ENCODE measurements at places on chromosomes 1 and 21.

DNA sequence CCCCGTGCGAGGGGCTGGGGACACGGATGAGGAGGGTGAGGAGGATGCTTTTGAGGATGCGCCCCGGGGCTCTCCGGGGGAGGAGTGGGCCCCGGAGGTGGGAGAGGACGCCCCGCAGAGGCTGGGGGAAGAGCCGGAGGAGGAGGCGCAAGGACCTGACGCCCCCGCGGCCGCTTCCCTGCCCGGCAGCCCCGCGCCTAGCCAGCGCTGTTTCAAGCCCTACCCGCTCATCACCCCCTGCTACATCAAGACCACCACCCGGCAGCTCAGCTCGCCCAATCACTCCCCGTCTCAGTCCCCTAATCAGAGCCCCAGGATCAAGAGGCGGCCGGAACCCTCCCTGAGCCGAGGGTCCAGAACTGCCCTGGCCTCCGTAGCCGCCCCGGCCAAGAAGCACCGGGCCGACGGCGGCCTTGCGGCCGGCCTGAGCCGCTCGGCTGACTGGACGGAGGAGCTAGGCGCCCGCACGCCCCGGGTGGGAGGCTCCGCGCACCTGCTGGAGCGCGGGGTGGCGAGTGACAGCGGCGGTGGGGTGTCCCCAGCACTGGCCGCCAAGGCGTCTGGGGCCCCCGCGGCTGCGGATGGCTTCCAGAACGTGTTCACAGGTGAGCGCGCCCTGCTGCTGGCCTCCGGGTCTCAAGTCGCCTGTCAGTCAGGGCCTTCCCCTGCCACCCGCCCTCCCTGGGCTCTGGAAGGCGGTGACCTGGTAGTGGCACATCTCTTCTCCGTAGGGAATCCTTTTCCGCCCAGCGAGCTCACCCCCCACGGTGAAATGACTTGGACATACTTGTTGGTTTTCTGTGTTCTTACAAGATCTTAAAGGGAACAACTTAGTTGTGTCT, 1.7 kb downstream of the FMN2 start:
- no peak for DNase-seq

DNA sequence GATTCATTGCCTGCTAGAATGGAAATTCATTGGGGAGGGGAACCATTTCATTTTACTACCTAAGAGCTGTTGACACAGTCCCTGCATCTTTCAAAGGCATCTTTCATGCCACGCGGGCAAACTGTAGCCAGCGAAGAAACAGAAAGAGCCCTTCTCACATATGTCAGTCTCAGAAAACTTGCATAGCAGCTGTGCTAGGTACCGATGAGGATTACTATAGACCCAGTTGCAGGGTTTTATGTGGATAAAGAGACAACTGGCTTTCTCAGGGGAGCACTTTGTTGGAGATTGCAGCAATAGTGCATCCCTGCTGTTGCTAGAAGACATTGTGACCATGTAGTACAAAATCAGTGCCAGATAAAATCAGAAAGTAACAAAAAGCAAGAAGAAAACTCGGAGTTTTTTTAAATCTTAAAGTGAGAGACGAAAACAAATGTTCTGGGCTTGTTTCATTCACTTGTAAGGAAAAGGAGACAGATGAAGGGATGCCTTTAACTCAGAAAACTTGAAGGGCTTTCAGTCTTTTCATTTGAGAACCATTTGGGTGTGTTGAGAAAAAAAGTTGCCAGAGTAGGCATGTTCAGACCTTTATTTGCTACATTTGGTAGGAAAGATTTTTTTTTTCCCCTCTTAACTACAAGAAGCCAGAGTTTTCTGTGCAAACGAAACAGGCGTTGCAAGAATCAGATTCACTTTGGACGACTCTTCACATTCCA, 804.1 kb downstream of the USP25 start:
- no peak for DNase-seq

DNA sequence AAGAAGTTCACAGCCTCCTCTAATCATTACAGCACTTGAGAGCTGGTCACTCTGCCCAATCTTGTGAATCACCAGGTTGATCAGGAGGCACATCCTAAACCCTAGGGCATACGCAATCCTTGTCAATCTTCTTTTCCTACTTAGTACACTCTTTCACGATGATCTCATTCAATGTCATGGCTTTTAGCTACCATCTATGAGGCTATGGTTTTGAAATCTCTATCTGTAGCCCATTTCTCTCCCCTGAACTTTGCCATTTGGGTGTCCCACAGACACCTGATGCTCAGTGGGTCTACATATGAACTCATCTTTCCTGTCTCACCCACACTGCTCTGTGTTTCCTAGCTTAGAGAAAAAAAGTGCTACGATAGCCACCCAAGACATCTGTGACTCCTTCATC, 1.9 kb upstream of the MED18 start:
- no peak for DNase-seq

- DNase-seq, result no peak
Measured at GRCh38 chr1:226444901-226445300, 37.0 kb upstream of the PARP1 start.

GRCh38 chr1:60895701-60896100, 186.7 kb upstream of the NFIA start:
- no peak for DNase-seq

DNA sequence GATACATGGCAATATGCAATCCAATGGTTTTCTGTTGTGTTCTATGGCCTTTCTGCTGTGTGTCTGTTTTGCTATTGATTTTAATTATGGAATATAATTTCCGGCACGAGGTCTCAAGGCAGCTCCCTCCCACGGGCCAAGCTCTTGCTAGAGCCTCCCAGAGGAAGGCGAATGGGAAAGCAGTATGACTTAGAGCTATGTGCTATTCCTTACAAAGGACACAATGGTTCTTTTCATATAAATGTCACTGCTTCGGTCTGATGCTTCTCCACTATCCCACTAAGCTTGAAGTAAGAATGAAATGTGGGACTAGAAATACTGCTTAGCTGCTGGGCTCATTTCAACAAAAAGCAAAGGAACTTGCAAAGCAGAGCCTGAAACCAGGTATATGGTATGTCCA, 322.2 kb upstream of the BEND5 start:
- no peak for DNase-seq

DNA sequence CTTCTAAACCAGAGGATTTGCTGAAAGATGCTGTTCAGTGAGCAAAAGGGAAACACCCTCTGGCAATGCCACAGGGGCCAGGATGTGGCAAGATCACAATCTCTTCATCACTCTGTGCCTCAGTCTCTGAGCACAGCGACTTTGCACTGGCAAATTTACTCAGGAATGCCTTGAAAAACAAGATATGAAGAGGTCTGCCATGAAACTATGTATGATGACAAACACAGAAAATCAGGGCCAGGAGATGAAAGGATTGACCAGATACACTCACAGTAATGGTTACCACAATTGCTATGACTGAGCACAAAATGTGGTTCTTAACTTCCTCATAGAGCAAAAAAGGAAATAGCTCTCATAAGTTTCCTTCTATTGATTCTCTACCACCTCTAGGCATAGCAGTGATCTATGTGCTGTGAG, 5.8 kb downstream of the TTC13 start:
- no peak for DNase-seq

DNA sequence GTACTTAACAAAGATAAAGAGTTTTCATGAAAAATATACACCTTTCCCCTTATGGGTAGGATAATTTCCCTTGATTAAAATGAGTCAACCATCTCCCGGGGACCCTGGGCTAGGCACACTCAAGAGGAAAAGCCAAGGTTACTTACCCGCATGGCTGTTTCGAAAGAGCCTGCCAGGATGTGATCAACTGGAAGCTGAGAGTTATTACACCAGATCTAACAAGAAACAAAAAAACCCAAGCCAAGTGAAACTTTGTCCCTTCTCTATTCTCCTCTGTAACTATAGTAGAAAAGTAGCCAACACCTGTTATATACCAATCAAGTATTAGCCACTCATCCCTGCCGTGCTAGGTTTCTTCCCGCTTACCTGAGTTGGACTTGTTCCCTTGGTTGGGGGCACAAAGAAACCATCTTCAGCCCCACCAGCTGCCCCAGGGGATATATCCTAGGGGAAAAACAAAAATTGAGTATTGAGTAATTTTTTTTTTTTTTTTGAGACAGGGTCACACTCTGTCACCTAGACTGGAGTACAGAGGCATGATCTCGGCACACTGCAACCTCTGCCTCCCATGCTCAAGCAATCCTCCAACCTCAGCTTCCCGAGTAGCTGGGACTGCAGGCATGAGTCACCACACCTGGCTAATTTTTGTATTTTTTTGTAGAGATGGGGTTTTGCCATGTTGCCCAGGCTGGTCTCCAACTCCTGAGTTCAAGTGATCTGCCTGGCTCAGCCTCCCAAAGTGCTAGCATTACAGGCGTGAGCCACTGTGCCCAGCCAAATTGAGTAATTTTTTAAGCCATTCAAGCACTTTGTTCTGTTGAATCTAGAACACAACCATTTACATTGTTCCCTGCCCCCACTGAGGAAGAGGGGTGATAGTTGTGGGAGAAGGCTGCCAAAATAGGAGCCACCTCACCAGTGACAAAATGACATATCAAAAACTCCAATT, 8.4 kb upstream of the PEX19 start:
- DNase-seq, result no peak
